ENCODE measurements at places on chromosomes 5 and 9. TPM values are rescaled to one million over a fixed set of nuclear protein-coding genes. Genes with fewer than 3 reads are reported as not detected.

The RASEF gene
- 0.29 TPM for total RNA-seq

The KCTD16 gene
- total RNA-seq, result under 0.01 TPM

The SPATA31E1 gene
- total RNA-seq, result not detected

The OR13F1 gene
- total RNA-seq, result not detected

The PCDHGB3 gene
- 7.5 TPM for total RNA-seq

The PCDHA6 gene
- total RNA-seq, result 0.83 TPM

The STKLD1 gene
- total RNA-seq, result 0.26 TPM

The INSL4 gene
- not detected for total RNA-seq

The EDIL3 gene
- total RNA-seq, result 10.0 TPM

The ZNF474 gene
- total RNA-seq, result 0.33 TPM

The DMRTA1 gene
- 3.4 TPM for total RNA-seq

The UBE2QL1 gene
- total RNA-seq, result 0.98 TPM

The ZDHHC21 gene
- total RNA-seq, result 7.6 TPM

The MPDZ gene
- total RNA-seq, result 77.2 TPM

The ADAMTS12 gene
- total RNA-seq, result 2.3 TPM

The INSL6 gene
- not detected for total RNA-seq

The RAD17 gene
- 19.9 TPM for total RNA-seq

The PTGDS gene
- 77.9 TPM for total RNA-seq

The RELL2 gene
- 1.2 TPM for total RNA-seq

The GDNF gene
- total RNA-seq, result 10.1 TPM

The SLC25A48 gene
- total RNA-seq, result 0.42 TPM

The LCN6 gene
- 27.7 TPM for total RNA-seq

The KIF12 gene
- not detected for total RNA-seq

The CEL gene
- total RNA-seq, result 0.23 TPM

The EQTN gene
- not detected for total RNA-seq

The UNC13B gene
- 29.9 TPM for total RNA-seq

The HOMER1 gene
- 19.1 TPM for total RNA-seq

The ELAVL2 gene
- under 0.01 TPM for total RNA-seq

The FCHSD1 gene
- total RNA-seq, result 10.4 TPM

The GPRIN1 gene
- total RNA-seq, result 1.0 TPM

The PCDHA1 gene
- total RNA-seq, result not detected

The SLU7 gene
- total RNA-seq, result 63.4 TPM

The LCN1 gene
- not detected for total RNA-seq

The ANKRD31 gene
- total RNA-seq, result under 0.01 TPM

The C9orf50 gene
- not detected for total RNA-seq

The CTNND2 gene
- total RNA-seq, result 2.1 TPM

The TRIM7 gene
- 4.2 TPM for total RNA-seq

The DMRT3 gene
- total RNA-seq, result not detected

The PCDHA9 gene
- 0.06 TPM for total RNA-seq

The TXNDC8 gene
- total RNA-seq, result not detected

The NAA35 gene
- total RNA-seq, result 16.4 TPM

The RMI1 gene
- total RNA-seq, result 5.3 TPM

The BTNL9 gene
- total RNA-seq, result 30.6 TPM
